ENCODE measurements at places on chromosomes 5 and 9.
A peak's percentile ranks its signal among the peaks of the same experiment; 100 is the strongest.

DNA sequence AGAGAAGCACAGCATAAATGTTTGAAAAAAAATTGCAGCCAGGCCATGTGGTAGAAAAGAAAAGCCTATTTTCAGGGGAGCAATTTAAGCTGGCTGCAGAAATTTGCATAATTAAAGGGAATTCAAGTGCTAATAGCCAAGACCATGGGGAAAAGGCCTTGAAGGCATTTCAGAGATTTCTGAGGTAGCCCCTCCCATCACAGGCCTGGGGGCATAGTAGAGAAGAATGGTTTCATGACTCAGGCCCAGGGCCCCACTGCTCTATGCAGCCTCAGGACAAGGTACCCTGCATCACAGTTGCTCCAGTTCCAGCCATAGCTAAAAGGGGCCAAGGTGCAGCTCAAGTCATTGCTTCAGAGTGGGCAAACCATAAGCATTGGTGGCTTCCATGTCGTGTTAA is 1416.0 kb downstream of the EFNA5 start:
- DNase-seq = no peak

GRCh38 chr5:83281658-83282057 is 189.9 kb upstream of the VCAN start:
- DNase-seq = no peak

- DNase-seq = no peak
Observed at GRCh38 chr5:171623107-171623506, 162.5 kb upstream of the SMIM23 start.

DNA sequence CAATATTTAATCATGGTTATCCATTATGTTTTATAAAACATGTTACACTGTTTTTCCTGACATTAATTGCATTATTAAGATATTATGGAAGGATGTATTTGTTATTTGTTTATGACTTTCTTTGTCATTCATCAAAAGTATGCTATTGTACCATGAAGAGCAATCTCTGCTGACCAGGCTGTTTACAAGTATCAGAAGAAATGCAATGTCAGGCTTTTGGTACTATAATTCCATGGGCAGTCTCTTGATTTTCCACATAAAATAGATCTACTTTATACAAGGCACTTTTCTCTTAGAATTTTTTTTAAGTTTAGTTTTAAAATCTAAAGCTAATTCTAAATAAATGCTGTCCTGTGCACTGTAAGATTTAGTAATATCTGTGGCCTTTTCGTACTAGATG is 196.6 kb downstream of the COX7C start:
- DNase-seq = no peak

DNA sequence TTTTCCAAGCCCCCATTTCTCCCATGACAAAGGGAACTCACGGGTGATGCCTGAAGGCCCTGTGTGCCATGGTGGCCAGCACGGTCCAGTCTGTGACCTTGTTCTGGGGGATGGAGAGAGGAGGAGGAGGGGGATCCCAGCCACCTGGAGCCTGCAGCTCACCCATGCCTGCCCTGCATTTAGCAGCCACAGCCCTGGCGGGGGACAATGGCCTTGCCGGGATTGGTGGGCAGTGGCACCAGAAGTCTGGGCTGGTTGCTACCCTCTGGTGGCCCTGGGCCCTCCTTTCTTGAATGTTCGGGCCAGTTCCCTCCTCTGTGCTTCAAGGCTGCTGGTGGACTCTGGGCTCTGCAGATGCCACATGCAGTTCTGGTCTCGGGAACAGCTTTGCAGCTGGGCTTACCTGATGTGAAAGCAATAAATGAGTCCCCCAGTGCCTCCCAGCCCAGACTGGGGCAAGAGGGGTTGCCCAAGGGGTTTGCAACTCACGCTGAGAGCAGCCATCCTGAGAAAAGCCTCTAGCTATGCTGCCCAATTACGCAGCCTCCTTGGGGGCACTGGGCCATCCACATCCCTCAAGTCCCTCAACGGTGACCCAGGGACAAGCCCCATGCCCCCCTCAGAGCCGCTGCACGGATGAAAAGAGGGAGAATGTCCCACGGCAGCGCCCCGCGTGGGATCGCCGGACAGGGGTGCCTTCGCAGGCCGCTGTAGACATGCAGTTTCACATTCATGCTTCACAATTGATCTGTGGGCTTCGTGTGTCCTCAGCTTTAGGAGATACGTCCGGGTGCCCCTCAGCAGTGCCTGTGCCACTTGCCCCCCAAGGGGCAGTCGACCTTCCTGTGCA is 49.2 kb upstream of the FCN1 start:
- no peak for DNase-seq

DNA sequence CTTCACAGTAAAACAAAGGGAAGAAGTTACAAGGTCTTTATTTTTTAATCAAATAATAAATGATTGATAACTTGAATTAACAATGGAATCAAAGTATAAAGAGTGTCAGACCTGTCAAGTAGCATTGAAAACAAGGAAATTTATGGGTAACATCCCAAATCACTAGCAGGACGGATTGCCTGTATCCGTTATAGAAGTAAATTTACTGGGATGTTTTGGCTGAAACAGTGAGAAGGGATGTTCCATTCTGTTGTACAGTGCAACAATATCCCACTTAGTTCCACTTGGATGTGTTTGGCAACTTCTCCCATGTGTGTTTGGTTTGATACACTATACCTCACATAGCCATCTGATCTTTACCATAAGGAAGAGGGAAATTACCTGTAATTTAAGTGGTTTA is 421.0 kb upstream of the CHD1 start:
- DNase-seq = no peak

DNA sequence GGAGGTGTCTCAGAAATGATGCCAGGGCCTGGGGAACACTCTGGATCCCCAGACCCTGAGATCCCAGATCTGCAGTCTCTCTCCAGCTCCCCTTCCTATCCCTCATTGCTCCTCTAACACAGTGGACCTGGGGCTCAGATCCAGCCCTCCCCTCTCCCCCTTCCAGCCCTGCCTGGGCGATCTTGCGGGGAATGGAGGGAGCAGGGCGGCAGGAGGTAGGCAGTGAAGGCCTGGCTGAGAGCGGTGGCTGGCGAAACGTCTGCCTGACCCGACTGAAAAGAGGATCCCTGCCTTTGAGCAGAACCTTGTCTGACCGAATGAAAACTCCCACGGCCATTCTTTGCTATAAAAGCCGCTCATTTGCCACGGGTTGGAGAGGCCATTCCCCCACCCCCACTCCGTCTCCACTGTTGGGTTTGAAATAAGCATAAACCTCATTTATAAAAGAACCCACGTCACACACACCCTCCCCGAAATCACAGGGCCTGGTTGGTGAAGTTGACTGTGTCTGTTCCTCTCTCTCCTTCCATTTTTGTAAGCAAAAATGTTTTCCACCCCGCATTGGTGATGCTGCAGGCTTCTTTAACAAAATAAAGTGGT is 8.8 kb downstream of the MSX2 start:
- DNase-seq = no peak

- no peak for DNase-seq
Observed at GRCh38 chr9:107020040-107020530, 157.1 kb downstream of the ZNF462 start.

DNA sequence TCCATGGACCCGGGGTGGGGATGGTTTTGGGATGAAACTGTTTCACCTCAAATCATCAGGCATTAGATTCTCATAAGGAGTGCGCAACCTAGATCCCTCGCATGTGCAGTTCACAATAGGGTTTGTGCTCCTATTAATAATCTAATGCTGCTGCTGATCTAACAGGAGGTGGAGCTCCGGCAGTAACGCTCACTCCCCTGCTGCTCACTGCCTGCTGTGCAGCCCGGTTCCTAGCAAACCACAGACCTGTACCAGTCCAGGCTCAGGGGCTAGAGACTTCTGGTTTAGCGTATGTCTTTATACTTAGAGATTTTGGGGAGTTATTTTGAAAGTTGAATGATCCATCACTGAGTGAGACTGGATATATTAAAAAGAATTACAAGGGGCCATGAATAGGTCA is 50.2 kb downstream of the RICTOR start:
- no peak for DNase-seq

- peak; percentile 47 for DNase-seq
Observed at GRCh38 chr5:172078726-172079345, 72.4 kb upstream of the FBXW11 start.

DNA sequence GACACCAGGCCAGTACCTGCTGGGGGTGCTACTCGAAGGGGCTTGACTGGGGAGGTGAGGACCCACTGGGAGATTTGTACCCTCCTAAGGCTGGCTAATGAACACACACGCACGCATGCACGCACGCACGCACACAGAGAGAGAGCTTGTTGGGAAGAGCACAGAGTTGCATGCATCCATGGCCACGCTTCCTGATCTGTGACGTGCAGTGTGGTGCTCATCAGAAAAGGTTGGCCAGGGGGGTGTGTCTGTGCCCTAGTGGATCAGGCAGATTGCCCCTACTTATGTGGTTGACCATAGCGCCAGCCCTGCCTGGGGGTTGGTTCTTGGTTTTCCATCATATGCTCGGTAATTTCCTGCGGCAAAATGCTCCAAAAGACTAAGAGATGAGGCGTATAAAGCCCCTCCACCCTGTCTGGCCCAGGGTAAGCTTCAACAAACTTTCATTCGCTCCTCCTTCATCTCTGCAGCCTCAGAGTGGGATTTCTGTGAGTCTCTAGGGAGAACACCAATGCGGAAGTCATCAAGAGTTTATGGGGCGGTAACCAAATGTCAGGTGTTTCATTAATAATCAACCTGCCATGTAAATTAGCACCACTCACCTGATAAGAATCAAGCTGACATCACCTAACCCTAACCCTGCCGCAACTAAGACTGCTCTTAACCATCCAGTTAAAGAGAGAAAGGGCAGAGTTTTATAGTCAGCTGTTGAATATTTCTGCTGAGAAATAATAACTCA is 8.0 kb upstream of the GFI1B start:
- DNase-seq = no peak

- peak; percentile 18 for DNase-seq
Observed at GRCh38 chr5:103428411-103428871, 134.1 kb downstream of the NUDT12 start.

DNA sequence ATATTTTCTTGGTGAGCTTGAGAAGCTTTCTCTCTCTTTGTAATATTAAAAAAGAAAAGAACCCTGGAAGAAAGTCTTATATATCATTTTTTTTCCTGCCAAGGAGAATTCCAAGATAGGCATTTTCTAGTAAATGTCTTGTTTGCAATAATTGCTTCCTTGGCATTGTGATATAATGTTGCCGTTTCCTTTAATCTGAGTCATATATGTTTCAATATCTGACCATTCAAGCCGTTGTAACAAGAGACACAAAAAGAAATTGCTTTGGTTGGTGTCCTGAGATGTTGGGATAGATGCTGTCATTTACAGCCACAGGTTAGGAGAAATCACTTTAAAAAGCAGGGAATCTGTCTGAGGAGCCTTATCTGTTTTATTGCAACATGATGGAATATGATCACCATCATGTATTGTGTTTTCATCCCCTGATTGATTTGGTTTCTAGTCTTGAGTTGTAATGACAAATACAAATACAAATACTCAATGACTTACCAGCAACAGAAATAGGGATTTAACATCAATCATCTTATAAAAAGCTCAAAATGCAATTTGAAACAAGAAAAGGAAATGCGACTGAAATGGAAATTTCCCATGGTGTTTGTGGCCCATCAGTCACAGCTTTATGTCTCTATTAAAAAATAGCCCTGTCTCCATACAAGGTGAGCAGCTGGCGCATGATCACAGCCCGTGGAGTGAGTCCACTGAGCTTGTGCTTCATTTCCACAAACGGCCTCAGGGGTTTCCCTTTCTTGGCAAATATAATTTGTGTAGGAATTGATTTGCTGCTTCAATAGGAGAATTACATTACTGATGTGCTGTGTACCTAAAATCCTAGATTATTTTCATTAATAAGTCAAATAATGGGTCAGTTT is 250.1 kb upstream of the TRPC7 start:
- no peak for DNase-seq

DNA sequence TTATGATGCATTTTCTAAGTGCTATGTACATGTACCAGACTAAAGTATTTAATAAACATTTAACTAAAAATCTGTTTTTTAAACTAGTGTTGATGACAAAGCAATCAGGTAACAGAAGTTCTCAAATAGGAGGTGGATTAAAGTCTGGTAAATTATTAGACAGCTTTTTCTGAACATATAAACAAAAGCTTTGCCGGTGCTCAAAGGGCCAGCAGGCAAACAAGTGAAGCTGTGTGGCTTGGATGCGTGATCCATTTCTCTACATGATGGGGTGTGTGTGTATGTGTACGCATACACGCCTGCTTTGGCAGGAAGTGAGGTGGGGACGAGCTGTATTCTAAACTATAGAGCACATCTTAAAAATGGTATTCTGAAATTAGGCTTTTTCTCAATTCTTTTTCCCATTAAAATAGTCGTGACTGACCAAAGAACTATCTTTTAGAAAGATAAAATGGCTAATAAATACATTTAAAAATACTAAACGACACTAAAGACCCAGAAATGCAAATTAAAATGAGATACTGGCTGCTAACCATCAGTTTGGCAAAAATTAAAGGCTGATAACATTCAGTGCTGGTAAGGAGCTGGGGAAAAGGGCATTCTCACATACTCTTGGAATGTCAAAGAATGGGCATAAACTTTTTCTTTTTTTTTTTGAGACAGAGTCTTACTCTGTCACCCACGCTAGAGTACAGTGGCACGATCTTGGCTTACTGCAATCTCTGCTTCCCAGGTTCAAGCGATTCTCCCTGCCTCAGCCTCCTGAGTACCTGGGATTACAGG is 174.0 kb downstream of the MAPKAP1 start:
- DNase-seq = no peak

GRCh38 chr9:108057421-108058134 is 568.0 kb upstream of the KLF4 start:
- no peak for DNase-seq

- DNase-seq = no peak
Observed at GRCh38 chr9:135294836-135295235, 184.7 kb upstream of the PPP1R26 start.

DNA sequence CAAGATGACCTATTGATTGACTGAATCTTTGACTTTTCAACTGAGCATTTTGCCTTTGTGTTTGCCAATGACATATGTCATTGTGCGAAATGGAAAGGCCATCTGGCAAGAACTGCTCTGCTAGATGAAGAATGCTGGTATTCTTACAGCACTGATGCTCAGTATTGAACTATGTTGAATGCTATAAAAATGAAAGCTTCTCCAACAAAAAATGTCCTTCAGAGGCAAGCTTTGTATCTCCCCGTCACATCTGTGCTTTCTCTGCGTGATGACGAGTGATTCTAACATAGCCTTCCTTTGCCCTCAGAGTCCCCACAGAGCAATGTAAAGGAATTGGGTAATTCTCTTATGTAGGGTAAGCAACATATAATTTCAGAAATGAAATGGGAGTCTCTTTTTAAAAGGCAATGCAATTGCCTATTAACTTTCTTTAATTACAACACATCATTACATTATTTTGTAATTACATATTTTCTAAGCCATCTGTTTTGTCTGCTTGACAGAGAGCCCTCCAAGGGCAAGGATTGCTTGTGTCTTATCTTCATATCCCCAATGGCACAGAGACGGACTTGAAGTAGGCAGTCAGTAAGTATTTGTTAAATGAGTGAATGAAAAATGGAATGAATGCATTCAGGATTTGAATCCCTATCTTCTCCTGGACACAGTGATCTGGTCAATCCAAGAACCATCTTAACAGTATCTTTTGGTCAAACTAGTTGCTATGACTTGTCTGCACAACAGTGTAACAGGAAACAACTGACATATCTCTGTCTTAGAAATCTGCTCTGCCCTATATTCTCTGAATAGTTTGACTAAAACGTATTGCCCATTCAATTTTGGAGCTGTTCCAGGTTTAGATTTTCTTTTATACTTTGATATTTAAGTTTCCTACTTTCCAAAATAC is 46.1 kb downstream of the ENC1 start:
- no peak for DNase-seq
